Sciatic nerve (tissue), 2 donors: ENCODE measurements at places on chromosomes 1 and 21.

DNA sequence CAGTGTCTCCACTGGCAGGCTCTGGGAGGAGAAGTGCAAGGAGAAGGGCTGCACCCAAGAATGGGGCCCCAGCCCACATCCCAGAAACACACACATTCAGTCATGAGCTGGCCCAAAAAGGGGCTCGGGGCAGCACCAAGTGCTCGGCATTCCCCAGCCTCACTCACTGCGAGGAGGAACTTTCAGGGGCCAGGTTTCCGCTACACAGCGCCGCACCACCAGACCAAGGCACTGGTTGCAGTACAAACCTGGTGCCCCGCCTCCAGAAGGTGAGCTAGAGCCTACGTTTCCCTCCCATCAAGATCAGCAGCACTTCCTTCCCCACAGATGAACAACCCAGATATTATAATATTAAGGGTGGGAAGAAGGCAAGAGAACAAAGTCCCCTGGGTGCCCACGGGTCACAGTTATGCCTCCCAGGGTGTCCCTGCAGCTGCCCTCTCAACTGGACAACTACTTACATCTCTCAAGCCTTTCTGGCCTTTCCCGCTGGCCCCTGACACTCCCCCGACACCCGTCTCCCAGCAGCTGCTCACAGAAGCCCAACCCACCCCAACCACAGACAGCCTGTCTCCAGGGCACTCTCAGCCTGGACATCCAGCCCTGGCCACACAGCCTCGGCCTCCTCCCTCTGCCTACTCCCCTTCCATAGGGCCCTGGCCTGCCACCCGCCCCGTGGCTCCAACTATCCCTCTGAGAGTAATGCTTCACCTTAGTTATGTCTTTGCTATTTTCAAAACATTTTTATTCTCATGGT lies 3.8 kb downstream of the PBXIP1 start:
- no peak for DNase-seq

DNA sequence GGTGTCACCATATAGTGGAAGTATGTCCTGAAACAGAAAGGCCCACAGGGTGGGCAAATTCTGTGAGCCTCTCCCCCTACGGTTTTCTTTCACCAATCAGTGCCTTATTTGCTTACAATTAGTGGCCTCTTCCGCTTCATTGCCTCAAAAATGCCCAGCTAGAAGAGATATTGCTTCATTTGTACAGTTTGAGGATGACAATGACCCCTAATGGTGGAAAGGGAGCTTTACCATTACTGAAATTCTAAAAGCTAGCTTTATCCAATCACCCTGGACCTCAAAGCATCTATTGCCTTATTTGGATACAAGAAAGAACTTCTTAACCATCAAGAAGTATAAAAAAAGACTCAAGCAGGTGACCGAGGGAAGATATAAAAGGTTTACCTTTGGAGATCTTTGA lies 49.6 kb downstream of the LRRC71 start:
- no peak for DNase-seq

GRCh38 chr1:14850563-14850962 lies 252.1 kb downstream of the KAZN start:
- DNase-seq: no peak

DNA sequence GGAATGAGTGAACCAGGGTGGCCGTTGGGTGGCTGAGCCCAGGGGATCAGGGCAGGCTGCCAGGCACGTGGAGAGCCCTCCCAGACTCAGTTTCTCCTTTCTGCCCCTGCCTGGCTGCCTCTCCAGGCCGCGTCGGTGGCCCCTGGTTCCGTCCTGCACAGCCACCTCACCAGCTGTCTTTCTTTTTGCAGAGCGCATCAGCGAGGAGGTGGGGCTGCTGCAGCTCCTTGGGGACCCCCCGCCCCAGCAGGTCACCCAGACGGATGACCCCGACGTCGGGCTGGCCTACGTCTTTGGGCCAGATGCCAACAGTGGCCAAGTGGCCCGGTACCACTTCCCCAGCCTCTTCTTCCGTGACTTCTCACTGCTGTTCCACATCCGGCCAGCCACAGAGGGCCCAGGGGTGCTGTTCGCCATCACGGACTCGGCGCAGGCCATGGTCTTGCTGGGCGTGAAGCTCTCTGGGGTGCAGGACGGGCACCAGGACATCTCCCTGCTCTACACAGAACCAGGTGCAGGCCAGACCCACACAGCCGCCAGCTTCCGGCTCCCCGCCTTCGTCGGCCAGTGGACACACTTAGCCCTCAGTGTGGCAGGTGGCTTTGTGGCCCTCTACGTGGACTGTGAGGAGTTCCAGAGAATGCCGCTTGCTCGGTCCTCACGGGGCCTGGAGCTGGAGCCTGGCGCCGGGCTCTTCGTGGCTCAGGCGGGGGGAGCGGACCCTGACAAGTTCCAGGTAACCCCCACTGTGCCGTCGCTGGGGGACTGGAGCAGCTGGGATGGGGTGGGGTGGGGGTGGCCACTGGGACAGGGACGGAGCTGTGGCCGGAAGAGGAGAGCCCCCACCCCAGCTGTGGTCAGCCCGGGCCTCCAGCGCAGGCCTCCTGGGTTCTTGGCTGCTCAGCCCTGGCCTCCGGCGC lies 63.3 kb downstream of the COL18A1 start:
- DNase-seq: no peak

GRCh38 chr1:225937048-225937968 lies 3.7 kb downstream of the LEFTY2 start:
- no peak for DNase-seq

- DNase-seq: no peak
These were observed 1.4 kb downstream of the TOMM20 start for GRCh38 chr1:235127203-235127602.

DNA sequence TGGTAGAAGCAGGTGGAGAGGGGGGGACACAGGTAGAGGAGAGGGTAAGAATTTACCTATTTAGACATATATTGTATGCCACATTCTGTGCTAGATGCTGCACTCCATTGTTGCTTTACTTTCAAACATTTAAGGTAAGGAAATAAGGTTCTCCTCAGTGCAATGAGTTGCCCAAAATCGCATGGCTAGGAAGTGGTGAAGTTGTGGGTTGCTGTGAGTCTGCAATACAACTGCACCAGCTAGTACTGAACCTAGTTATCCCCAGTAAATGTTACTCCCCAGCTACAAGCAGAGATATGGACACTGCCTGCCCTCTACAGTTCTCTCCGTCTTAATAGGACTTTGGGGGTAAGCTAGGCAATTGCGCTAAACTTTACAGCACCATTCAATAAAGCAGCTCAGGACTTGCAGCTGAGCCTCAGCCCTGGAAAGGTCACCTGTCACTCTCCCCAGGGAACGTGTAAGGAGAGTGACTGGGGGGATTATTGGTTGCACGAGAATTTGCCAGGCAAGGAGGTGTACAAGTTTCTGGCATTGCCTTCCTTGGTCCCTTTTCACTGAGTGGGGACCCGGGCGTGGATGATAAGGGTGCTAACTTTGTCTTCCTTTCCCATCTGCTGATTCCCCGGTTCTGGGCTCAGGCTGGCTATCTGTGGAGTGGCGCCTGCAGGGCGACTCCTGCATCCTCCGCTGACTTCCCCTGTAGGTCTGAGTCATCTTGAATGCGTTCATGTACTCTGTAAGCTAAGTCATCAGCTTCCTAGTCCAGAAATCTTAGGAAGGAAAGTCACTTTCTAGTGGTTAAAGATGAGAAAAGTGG lies 71.3 kb upstream of the CNTN2 start:
- no peak for DNase-seq

- DNase-seq: no peak
These were observed 62.5 kb downstream of the CHRM3 start for GRCh38 chr1:239448911-239449310.

- DNase-seq: peak; percentile 86
These were observed 37.1 kb upstream of the CTTNBP2NL start for GRCh38 chr1:112358798-112359408.

- DNase-seq: peak; percentile 79
These were observed 132.9 kb upstream of the DPYD start for GRCh38 chr1:98053471-98054366.

DNA sequence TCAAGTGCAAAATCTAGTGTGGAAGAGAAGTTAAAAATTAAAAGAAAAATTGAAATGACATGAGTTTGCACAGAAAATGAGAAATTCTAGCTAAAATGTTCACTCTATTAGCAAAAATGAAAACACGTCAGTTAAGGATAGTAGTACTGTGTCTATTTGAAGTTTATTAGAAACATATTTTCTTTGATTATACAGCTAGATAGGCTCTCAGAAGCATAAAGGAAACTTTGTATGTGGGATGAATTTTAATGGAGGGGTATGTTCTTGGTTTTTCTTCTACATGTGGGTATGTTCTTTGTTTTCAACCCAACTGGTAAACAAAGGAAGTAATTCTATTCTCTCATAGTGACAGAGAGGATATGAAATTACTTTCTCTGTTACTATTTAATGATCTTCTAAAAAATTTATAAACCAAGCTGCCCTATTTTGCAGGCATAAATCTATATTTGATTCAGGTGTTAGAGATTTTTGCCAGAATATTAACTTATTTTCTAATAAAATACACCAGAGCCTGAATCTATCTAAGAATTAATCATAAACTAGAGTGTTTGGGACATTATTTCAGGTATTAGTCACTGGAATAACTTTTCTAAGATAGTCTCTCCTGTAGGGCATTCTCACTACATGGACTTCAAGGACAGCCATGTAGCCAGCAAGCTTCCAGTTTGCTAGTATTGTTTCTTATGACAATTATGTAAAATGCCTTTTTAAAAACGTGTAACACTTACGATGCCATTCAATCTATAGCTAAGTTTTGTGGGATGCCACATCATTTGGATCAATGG lies 15.8 kb downstream of the GPSM2 start:
- no peak for DNase-seq

DNA sequence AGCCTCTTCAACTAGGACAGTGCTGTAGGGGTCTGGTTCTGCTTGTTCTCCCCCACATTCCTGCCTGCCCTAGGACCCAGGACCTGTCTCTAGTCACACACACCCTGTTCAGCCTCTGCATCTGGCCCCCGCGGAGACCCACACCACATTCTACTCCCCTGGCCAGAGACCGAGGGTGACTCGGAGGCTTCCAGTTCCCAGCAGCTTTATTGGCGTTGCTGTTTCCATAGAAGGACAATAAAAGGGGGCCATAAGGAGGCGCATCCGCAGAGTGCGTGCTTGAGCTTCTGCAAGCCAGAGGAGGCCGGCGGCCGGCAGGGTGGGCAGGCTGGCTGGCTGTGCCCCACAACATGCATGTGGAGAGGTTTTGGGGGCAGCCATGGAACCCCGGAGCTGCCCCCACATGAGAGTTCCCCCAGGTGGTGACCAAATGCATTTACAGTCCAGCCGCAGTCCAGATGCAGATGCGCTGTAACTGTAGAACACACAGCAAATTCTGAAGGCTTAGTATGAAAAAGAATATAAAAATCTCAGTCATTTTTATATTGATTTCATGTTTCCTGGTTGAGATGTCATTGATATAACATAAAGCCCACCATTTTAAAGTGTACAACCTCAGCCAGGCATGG lies 52.4 kb downstream of the PDE9A start:
- no peak for DNase-seq

DNA sequence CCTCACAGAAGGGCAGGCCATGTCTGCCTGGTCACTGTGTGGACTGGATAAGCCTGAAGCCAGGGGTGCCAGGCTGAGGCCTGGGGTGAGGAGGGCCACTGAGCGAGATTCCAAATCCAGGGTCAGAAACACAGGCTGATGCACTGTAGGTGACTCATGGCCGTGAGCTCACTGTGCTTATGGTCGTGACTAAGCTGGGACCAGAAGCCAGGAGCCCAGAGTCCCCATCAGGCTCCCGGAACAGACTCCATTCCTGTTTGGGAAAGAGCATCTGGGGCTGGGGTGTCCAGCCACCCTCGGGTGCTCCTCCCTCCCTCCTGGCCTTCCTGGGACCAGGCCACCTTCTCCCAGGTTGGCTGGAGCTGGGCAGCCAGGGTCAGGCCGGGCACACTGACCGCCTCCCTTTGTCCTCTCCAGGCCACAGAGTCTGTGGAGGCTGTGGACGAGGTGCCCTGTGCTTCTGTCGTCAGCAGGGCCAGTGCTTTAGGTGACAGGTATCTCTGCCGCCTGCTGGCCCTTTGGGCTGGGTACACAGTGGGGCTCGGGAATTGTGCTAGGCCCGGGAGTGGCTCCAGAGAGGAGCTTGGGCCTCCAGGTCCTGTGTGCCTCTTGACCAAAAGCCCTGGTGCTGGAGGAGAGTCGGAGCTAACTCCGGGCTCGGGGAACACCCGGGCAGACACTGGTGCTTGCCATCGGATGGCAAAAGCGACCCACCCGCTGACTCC lies 36.7 kb downstream of the AJAP1 start:
- DNase-seq: no peak

GRCh38 chr1:202207292-202207691 lies 13.7 kb downstream of the LGR6 start:
- no peak for DNase-seq

GRCh38 chr1:57309630-57310029 lies 114.2 kb downstream of the DAB1 start:
- DNase-seq: no peak

DNA sequence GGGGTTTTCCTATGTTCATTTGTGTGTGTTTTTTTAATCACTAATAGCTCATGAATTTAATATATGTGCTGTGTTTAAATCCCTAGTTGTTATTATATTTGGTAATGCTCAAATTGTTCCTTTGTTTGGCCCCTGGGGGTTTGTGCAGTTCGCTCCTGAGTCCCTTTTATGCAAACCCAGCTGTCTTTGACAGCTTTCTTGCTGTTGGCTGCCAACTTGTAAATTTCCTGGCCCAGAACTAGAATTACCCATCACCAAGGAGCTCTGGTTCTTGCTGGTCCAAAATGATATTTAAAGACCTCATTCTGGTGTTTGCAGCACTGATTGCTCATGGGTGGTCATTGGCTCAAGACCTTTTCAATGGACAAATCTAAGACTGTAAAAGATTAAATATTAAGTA lies 39.6 kb upstream of the PGBD5 start:
- DNase-seq: no peak

DNA sequence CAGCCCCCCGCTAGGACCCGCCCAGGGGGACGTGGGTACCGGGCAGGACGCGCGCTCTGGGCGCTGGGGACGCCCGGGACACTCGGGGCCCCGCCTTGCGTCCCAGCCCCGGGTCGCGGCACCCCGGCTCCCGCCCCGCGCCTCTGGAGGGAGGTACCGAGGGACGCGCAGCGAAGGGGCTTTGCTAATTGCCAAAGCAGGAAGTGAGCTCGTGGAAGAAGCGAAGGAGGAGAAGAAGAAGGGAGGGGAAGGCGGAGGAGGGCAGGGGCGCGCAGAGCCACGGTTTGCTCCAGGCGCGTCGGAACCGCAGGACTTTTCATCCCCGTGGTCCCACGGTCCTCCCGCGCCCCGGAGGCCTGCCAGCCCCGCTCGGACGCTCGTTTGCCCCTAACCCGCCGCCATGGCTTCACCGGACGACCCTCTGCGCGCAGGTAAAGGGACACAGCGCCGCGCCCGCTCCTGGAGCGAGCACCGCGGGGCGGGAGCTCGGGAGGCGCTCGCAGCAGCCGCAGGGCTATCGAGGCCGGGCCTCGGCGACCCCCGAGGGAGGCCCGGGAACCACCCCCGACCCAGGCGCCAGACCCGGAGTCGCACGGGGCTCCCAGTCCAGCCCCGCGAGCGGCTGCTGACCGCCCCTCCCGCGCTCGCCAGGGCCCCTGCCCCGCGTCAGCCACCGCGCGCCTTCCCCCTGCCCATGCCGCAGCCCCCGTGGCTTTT lies 1.3 kb downstream of the EDARADD start:
- no peak for DNase-seq
